ENCODE measurements at places on chromosomes 2 and 18.

- no peak for DNase-seq
Observed at GRCh38 chr2:192267484-192267883, 72.8 kb upstream of the TMEFF2 start.

DNA sequence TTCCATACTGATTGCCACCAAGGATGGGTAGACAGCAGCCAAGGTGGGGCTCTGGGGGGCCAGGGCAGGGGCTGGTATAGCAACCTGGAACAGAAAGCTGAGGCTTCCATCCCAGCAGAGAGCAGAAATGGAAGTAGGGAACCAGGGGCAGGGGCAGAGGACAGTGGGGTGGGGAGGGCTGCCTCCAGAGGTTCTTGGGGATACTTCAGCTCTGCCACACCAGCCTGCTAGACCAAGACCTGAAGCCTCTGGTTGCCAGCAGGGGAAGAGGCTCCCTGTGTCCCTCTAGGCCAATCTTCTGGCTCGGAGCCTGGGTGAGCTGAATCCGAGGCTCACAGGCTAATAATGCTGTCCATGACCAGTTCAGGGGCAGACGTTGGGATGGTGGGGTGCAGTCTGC is 329.0 kb downstream of the DYSF start:
- no peak for DNase-seq

- no peak for DNase-seq
Observed at GRCh38 chr2:168315331-168316072, 68.1 kb upstream of the STK39 start.

GRCh38 chr2:237801466-237801865 is 2.9 kb downstream of the RBM44 start:
- no peak for DNase-seq

DNA sequence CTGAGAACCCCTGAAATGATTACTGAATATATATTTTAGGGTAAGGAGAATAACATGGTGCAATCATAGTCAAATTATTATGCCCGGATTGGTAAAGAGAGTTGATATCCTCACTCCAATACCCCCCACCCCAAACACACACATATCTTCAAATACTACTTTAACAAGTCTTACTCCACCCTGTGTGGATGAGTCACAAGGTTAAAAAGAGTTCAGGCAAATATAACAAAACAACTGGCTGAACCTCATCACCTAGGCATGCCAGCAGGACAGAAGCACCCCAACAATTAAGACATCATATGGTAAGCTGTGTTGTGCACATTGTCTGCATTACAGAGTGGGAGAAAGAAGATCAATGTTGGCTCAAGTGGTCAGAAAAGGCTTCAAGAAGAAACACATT is 857.4 kb downstream of the TDRD15 start:
- DNase-seq: no peak

DNA sequence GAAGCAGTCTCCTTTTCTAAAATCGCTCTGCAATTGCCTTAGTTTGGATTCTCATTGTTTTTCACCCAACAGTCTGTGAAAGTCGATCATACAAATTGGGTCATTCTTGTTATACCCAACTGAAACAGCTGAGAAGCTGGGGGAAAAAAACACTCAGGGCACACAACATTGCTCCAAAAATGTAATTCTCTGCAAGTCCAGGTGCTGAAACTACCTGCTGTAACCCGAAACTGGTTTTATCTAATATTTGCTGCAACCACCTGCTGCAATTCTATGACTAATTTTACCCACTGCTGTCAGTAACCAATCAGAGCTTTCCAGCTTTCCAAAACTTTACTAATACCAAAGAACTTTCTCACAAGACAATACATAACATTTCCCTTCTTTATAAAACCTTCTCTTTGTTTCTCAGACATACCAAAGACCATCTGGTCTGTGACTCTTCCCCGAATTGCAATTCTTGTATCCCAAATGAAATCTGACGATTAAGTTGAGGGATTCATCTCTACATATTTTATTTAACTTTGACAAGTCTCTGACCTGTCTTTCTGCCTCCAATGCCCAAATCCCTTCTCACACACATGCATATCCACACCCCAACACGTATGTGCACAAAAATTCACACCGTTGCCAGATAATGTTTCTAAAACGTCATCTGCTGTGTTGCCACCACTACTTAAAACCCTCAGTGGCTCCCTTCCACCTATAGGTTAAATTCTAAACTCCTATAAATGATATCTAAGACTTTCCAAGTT is 198.3 kb downstream of the PIEZO2 start:
- no peak for DNase-seq

DNA sequence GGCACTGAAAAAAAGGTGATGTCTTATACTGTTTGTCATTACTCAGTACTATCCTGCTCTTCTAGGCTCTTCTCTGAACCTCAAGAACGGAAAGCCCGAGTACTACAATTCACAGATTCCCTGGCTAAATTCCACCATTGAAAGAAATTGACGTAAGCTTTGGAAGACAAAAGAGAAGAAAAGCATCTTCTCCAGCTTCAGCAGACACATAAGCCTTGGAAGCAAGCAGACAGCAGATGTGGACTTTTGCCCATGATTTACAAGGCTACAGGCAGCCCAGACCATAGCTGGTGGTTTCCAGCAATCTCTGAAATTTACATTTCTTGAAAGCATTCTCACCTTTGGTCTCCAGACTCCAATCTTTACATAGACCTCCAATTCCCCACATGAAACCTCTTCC is 289.0 kb downstream of the C1D start:
- no peak for DNase-seq

Measured in activated CD8-positive, alpha-beta memory T cell treated with anti-CD3 and anti-CD28 coated beads for 48 hours (primary cell).